ENCODE measurements at places on chromosomes 12 and 14. TPM values are rescaled to one million over a fixed set of nuclear protein-coding genes. Genes with fewer than 3 reads are reported as not detected.

Gene KRT86
- 0.65 TPM for total RNA-seq

Gene IL26
- not detected for total RNA-seq

Gene KLHL33
- total RNA-seq: not detected

Gene SERPINA6
- 4.1 TPM for total RNA-seq

Gene DNAL1
- total RNA-seq: 40.2 TPM

Gene GLIPR1L2
- total RNA-seq: 1.8 TPM

Gene MYF6
- total RNA-seq: not detected

Gene PLEKHD1
- total RNA-seq: not detected

Gene CIROP
- not detected for total RNA-seq

Gene RNASE2
- total RNA-seq: not detected

Gene DBX2
- not detected for total RNA-seq

Gene IL31
- not detected for total RNA-seq

Gene TSHR
- total RNA-seq: not detected

Gene CLEC4A
- not detected for total RNA-seq

Gene HOXC13
- 2.8 TPM for total RNA-seq

Gene KRT72
- not detected for total RNA-seq

Gene PCK2
- 6.6 TPM for total RNA-seq

Gene GPR65
- total RNA-seq: not detected

Gene PTPRB
- total RNA-seq: 1.6 TPM

Gene PLXNC1
- 4.0 TPM for total RNA-seq

Gene OTOGL
- total RNA-seq: 1.4 TPM

Gene MGST1
- total RNA-seq: 44.5 TPM

Gene LTB4R
- 6.3 TPM for total RNA-seq

Gene CCDC38
- total RNA-seq: not detected

Gene TMEM229B
- total RNA-seq: 2.9 TPM

Gene TSPAN31
- 13.5 TPM for total RNA-seq

Gene PLCZ1
- not detected for total RNA-seq

Gene MYL2
- not detected for total RNA-seq

Gene RTL1
- not detected for total RNA-seq

Gene ZDHHC22
- total RNA-seq: not detected

Gene KLRC2
- total RNA-seq: 0.97 TPM

Gene ANKRD33
- not detected for total RNA-seq

Gene ANKRD9
- total RNA-seq: 28.0 TPM

Gene PRR4
- 0.74 TPM for total RNA-seq

Gene JAG2
- total RNA-seq: 6.3 TPM

Gene PIANP
- 0.06 TPM for total RNA-seq

Gene KCNC2
- not detected for total RNA-seq

Gene PAN2
- total RNA-seq: 19.9 TPM

Gene BCL11B
- 2.9 TPM for total RNA-seq

Gene CPM
- 27.0 TPM for total RNA-seq

Gene P2RX2
- total RNA-seq: not detected
